Forelimb muscle (tissue), 1 donor: ENCODE measurements at places on chromosomes 16 and 17.

- DNase-seq = no peak
Measured at GRCh38 chr17:39197380-39198185, at the start of gene CACNB1. Gene CACNB1, minus strand, starts transcription at chr17:39197669. Its CDS starts 174 bp downstream, at chr17:39197495.

GRCh38 chr17:4426499-4427208 is 7.1 kb upstream of the SPNS3 start:
- DNase-seq = no peak

DNA sequence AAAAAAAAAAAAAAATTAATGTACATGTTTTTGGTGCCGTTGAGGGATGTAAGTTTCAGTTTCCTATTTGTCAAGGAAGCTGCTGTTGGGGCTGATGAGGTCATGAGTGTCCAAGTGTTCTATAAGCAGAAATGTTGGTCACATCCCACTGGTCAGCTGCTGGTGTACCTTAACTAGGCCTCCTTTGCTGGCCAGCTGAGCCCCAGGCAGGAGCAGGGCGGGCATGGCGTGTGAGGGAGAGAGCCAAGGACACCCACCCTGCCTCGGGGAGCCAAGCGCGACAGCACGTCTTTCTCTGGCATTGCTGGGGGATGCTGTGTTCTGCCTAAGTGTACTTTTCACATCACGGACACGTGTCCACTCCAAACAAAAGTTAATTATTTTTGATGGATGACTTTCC is 108.1 kb upstream of the CDC42EP4 start:
- DNase-seq = no peak

DNA sequence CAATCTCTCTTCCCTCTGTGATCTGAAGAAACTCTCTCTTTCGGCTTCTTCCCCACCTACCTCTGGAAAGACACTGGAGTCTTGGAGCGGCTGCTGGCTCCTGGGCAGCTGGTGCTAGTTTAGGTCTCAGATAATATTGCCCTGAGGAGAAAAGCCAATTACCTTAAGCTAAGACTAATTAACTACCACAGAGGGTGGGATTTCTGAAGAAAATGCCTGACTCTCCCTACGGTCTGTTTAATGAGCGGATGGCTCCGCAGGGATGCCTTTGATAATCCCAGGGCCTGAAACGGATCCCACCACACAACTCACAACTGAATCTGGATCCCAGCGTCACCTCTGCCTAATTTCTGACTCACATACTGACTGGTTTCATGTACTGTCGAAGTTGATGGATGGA is 127.0 kb upstream of the NLRP1 start:
- no peak for DNase-seq
